Activated CD4-positive, alpha-beta T cell treated with anti-CD3 and anti-CD28 coated beads, Interleukin-2, amount 10 ng/mL, durations not matched to agents 7 days and 5 days (primary cell): ENCODE measurements at places on chromosomes 3 and 15.

DNA sequence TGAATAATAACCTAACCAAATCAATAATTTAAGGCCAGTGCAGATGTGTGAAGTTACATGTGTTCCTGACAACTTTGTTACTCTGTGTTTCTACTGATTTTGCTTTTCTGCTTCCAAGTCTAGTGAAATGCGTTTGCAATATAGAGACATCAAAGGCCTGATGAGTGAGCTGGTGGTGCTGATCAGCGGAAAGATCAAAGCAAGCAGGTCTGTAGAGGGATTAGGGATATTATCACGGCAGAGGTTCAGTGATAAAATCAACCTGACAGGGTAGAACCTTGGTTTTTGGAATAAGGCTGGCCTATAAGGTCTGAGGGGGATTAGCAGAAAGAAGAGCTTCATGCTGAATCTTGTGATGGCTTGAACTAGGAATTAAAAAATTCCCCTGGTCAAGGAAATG, 111.7 kb downstream of the EDEM1 start:
- DNase-seq, result no peak

DNA sequence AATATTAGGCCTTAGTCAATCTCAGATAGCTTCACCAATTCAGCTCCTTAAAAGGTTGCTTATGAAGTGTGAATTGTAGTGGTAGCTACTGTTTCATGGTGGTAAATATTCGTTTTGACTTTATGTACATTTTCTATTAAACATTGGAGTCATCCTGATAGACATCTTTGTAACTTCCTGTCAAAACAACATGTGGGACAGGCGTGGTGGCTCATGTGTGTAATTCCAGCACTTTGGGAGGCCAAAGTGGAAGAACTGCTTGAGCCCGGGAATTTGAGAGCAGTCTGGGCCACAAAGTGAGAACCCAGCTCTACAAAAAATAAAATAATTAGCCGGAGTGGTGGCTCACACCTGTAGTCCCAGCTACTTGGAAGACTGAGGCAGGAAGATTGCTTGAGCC, 2.0 kb upstream of the TRIM59 start:
- no peak for DNase-seq

DNA sequence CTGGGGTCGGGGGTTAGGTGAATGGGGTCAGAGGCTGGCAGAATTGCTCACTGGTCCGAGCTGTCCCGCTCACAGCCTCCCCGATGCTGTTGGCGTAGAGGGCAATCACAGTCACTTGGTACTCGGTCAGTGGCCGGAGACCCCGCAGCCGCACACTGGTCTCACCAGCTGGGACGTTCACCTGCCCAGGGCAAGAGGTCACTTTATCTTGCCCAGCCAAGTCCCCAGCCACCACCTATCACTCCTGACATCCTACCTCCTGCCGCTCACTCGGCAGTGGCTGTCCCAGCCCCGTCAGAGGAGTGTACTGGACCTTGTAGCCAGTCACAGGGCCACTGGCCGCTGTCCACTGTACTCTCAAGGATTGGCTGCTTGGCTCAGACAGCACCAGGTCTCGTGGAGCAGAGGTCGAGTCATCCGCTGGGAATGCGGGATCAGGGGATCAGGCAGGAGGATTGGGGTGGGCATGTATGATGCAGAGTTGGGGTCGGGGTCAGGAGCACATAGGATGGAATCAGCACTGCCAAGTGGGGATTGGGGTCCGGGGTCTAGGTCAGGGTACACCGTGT, 2.5 kb downstream of the COL7A1 start:
- no peak for DNase-seq

- DNase-seq, result no peak
Measured at GRCh38 chr3:49352890-49353421, 5.2 kb downstream of the GPX1 start.

DNA sequence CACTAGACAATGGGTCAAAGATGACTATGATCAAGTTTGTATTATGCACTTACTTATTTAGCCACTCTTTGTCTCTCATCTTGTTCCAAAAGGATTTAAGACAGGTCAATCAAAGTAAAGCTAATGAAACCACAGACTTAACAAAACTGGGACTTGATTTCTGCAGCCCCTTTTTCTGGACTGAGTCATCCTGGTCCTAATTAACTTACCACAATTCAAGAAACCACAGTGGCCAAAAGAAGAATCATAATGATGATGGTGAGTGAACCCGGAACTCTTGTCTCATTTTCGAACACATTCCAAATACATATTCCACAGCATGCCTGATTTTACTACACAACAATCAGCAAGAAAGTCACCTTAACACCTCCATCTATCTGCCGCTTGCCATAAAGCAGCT, 1333.0 kb downstream of the ROBO1 start:
- DNase-seq, result no peak

DNA sequence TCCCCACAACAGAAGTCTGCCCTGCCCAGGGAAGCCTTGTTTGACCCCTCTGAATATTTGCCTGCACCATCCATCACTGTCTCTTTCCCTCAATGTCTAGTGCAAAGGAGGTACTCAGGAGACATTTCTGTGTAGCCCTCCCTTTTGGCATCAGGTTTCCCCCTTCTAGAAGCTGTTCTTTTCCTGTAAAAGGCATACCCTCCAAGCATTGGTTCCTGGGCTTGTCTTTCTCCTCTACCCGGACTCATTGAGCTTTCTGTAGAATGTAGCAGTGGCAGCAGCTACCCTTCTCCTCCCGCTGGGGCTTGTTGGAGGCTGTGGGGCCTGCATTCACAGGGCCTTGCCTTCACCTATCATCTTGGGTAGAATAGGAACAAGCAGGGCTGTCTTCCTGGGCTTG, 63.5 kb downstream of the CTDSPL start:
- no peak for DNase-seq

DNA sequence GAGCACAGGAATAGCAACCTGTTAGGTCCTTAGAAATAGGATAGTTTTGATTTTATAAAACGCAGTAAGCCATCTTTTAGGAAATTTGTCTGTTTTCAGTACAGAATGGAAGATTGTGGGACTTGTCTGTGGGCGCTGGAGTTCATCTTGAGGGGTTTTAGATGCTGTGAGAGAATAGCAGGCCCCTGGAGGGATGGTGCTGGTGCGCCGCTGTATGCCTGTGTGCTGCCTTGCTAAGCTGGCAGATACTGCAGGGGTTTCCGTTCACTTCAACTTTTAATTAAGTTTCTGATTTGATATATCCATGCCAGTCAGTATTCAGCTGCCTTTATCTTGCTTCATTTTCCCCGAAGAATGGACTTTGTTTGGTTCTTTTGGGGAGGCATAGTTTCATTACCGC, 4.2 kb downstream of the CACNA2D3 start:
- DNase-seq, result no peak

DNA sequence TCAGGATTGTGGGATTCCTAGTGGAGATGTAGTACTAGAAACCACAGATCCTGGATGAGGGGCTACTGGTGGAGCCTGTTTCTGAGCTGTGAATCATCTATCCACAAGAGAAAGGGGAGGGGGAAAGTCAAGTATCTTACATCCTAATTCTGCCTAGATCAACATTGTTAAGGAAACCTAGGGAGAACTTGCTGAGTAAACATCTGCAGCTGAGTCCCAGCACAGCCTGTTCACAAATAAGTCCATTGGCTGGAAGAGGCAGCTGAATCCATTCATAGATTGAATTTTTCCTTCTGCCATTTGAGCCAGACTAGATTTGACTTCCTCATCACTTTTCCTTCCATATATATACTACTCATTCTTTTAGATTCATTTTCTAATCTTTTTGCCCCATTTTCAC, 460.5 kb downstream of the TUSC7 start:
- no peak for DNase-seq

GRCh38 chr3:71579935-71580406, 3.6 kb downstream of the FOXP1 start:
- no peak for DNase-seq

- DNase-seq, result no peak
Measured at GRCh38 chr15:36807134-36807764, 227.8 kb downstream of the CDIN1 start.

GRCh38 chr15:51931638-51932037, 39.9 kb downstream of the LEO1 start:
- no peak for DNase-seq

DNA sequence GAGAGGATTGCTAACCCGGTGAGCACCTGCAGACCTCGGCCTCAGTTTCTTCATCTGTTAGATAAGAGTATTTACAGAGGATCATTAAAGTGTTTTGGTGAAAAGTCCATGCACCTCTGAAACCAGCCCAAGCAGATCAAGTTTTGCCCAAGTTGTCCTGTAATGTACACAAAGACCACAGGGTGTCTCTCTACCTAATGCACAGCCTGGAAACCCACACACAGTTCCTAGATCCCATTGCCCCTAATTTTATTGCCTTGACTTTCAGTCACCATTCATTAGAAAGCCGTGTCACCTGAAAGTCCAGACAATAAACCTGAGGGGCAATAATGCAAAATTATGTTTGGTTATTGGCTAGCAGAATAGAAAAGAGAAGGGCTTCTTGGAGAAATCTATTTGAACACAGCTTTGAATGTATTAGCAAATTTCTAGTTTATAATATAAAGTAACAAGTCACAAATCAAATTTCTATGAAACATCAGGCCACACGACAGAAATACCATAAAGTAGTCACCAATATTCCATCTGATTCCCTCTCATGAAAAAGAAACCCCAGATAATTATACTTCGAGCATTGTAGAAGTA, 161.3 kb upstream of the SLC2A2 start:
- DNase-seq, result peak; percentile 19

DNA sequence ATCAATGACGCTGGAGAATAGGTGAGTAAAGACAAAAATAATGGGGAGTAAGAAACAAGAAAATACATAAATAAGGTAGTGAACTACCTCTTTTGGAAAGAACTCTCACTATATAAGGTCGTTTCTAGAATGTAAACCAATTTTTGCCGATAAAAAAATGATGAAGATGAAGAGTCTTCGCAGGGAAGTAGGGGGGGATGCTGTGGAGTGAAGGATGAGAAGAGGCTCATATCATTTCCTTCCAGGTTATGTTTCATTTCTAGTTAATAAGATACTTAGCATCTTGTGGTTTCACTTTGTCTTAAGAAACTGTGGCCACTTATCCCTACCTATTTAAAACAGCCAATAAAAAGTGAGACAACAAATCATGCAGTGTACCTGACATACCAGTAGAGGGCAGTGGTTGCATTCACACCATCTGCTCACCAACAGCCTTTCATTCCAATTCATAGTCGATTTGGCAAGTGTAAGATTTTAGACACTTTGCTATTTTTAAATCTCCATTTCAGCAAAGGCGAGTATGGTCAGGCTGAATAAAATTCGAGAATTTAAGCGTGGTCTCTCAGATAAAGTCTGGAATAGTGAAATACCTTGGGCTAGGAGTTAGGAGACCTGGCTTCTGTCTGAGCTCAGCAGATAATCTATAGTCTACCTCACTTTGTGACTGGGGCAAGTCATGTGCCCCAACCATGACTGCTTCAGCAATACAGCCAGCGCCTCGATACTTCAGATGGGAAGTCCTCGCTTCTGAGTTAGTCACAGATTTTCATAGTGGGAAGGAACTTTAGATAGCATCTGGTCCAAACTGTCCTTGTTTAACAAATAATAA, 28.9 kb upstream of the ICE2 start:
- peak; percentile 64 for DNase-seq

- no peak for DNase-seq
Measured at GRCh38 chr3:155805204-155805801, 775 bp downstream of the C3orf33 start.

GRCh38 chr3:173639098-173639497, 241.6 kb downstream of the NLGN1 start:
- DNase-seq, result no peak
